Inflammatory macrophage (primary cell): ENCODE measurements at places on chromosomes 12 and 14.

GRCh38 chr14:28661171-28661772 lies 105.3 kb upstream of the FOXG1 start:
- DNase-seq = no peak

GRCh38 chr12:110039085-110039807 lies 9.1 kb downstream of the C12orf76 start:
- DNase-seq = no peak

- peak; percentile 27 for DNase-seq
These were observed 286.9 kb upstream of the PRKD1 start for GRCh38 chr14:30214461-30215090.

- no peak for DNase-seq
These were observed 37.6 kb downstream of the PLEKHG7 start for GRCh38 chr12:92740411-92740810.

DNA sequence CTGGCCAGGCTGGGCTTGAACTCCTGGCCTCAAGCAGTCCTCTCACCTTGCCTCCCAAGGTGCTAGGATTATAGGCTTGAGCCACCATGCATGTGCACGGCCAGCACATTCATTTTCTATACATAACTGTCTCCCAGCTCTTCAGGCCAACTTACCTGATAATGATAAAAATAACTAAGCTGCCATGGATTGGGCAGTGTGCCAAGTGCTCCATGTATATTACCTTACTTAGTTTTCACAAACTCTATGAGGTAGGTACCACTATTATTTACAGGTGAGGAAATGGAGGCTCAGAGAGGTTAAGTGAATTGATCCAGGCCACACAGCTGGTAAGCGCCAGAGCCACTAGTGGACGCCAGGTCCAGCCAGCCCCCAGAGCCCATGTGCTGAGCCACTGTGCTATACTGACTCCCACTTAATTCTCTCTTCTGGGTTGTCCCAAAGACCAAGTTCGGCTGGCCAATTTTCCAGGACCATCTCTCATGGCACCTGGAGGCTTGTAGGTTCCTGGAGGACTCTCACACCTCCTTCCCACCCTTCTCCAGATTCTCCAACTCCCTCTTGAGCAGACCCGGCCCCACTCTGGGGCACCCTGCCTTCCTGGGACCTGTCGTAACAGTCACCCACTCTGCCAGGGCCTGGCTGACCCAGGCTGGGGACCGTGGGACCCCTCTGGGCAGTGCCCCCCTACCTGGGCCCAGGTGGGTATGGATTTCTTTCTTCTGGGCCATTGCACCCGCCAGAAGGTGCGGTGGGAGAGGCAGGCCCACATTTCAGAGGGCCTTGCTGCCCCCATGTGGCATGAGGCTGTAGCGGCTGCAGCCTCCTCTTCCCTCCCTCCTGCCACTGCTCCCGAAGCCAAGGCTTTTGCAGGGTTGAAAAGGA lies 30.2 kb upstream of the CIPC start:
- peak; percentile 48 for DNase-seq

DNA sequence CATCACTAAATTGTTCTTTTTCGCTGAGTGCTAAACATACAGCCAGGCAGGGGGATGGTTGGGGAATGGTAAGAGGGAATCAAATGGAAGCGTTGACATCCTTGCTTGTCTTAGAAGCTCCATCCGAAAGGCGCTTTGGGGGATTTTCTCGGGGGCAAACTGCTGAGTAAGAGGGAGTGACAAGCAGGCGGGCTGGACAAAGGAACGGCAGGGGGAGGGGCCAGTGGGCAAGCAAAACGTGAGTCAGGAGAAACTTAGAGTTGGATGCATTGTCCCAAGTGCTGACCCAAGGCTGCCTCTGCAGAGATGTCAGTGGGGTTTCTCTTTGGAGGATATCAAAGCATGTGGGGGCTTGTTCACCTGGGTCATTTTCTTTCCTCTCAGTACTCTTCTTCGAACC lies 480.5 kb downstream of the VRK1 start:
- no peak for DNase-seq

- no peak for DNase-seq
These were observed 45.3 kb upstream of the ATP23 start for GRCh38 chr12:57896115-57896433.

GRCh38 chr14:92041203-92041602 lies 1.3 kb upstream of the TRIP11 start:
- DNase-seq = no peak

GRCh38 chr12:44875417-44875953 lies 630 bp downstream of the NELL2 start:
- DNase-seq = no peak

DNA sequence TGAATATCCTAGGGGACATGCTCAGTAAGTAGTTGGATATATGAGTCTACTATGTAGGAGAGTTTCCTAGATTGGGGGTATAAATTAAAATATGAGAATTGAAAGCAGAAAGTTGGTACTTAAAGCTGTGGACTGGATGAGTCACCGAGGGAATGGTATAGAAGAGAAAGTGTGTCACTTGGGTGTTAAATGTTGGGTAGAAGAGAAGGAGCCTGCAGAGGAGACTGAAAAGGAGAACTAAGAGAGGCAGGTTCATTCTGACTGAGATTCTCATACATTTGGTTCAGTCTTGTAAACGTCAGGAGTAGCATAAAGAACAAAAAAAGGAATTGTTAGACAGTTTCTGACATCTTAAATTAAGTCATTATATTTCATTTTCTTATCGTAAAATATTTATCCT lies 19.9 kb downstream of the LRRC9 start:
- DNase-seq = no peak

DNA sequence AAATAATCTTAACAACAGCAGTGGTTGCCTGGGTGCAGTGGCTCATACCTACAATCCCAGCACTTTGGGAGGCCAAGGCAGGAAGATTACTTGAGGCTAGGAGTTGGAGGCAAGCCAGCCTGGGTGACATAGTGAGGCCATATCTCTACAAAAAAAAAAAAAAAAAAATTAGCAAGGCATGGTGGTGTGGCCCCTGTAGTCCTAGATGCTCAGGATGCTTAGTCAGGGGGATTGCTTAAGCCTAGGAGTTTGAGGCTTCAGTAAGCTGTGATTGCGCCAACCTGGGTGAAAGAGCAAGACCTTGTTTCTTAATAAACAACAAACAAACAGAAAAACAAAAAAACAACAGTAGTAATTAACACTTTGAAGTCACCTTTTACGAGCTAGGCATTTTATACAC lies 642 bp upstream of the ACSM4 start:
- no peak for DNase-seq

- DNase-seq = no peak
These were observed 234.0 kb downstream of the SYT1 start for GRCh38 chr12:79098530-79098929.

GRCh38 chr12:79411791-79412190 lies 279.0 kb downstream of the PAWR start:
- DNase-seq = no peak

- DNase-seq = no peak
These were observed 72.3 kb downstream of the B4GALNT3 start for GRCh38 chr12:531951-532585.

GRCh38 chr14:72603639-72604038 lies 290.3 kb downstream of the DPF3 start:
- DNase-seq = no peak

DNA sequence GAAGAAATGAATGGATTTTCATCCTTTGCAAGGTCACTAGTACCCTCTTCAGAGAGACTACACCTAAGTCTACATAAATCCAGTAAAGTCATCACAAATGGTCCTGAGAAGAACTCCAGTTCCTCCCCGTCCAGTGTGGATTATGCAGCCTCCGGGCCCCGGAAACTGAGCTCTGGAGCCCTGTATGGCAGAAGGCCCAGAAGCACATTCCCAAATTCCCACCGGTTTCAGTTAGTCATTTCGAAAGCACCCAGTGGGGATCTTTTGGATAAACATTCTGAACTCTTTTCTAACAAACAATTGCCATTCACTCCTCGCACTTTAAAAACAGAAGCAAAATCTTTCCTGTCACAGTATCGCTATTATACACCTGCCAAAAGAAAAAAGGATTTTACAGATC lies 40.8 kb downstream of the SPATA7 start:
- no peak for DNase-seq

GRCh38 chr12:64192644-64193444 lies 29.3 kb downstream of the KICS2 start:
- no peak for DNase-seq

DNA sequence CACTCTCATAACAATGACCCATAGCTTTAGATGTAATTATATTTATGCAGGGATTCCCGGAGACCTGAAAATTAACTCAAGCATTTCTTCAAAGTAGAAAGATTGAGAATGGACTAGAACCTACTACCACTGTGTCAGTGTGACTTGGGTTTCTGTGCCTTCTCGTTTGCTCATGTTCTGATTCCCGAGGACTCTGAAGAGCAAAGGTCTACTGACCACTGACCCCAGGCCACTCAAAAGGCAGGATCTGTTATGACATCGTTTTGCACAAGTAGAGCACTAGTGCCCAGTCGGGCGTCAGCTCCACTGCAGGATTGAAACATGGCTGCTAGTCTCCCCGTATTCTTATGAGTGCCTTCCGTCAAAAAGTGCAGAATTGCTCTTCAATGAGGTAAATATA lies 53.8 kb upstream of the DHRS4 start:
- no peak for DNase-seq

DNA sequence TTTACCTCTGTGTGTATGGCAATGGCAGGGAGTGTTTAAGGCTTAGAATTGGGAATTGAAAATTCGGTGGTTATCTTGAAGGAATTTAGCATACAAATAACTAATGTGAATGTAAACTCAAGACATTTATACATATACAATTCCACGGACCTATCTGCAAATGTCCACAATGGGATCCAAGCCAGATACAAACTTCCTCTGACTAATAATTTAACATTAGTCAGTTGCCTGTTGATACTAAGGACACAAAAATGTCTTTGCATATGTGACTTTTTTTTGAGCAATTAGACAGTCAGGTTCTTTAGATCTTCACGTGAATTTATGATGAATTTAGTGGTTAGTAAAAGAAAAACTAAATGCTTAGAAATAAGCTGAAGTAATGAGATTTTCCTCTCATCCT lies 40.5 kb downstream of the ESR2 start:
- DNase-seq = no peak

DNA sequence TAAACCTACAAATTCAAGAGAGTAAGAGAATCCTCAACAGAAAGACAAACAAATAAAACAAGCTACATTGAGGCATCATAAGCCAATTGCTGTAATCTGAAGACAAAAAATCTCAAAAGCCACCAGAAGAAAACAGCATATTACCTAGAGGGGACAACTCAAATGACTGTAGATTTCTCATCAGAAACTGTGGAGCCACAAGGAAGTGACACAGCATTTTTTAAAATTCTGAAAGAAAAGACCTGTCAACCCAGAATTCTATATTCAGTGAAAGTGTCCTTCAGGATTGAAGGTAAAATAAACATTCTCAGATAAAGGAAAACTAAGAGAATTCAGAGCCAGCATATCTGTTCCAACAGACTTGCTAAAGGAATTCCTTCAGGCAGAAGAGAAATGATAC lies 147.8 kb upstream of the DHRS4 start:
- DNase-seq = no peak

DNA sequence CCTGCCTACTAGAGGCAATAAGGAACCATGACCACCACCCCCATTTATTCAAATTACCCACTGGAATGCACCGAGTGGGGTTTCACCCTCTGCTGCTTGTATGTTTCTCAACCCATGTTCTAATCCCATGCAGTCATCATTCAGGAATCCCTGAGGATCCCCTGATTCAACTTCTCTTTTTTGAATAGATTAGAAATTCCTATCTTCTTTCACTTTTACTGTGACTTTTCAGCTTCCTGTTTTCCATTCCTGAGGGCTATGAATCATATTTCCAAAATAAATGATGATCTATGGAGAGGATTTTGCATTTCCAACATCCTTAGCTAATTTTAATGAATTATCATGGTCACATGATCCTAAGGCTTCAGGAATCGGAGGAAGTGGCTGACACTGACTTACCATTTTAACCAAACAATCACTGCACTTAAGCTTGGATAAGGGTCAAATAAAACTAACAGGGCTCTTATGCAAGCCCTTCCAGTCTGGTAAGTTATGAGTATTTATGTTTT lies 19.4 kb upstream of the P2RX4 start:
- DNase-seq = peak; percentile 96

GRCh38 chr14:77542421-77543239 lies 44.0 kb upstream of the ISM2 start:
- DNase-seq = no peak

- no peak for DNase-seq
These were observed 122.3 kb upstream of the FBXO33 start for GRCh38 chr14:39554576-39554975.

DNA sequence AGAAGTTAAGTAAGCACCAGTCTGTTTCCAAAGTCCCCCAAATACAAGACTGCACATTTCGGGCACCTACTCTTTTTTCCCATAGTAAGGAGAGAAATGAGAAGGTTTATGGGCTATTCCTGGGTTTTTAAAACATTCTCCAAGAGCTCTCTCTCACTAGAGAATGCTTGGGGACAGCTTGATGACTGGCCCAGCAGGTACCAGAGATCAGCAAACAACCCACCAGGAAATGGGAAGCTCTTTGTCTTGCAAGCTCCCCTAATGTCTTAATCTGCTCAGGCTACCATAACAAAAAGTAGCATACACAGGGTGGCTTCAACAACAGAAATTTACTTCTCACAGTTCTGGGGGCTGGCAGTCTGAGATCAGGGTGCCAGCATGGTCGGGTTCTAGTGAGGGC lies 41.8 kb upstream of the CRY1 start:
- no peak for DNase-seq

DNA sequence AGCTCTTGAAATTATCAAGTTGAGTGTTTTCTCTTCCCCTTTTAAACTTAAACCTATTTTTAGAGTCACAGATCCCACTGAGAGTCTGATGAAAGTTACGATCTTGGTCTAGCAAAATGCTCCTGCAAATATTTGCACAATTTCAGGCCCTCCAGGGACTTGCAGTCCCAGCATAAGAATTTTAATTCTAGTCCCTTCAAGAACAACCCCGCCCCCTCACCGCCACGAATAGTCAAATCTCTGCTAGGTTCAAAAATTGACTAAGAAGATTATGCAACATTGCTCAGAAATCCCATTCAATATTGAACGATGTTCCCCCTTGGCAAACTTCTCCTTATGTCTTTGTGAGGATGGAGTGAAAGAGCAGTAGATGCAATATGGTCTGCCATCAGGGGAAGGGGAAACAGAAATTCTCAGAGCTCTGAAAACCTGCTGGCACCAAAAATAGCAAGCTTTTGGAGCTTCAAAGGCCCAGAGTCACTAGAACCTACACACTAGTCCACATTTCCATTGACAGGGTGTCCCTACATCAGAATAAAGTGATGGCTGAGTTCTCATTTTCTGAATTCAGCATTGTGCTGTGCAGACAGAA lies 127.5 kb upstream of the CCDC175 start:
- peak; percentile 0 for DNase-seq

DNA sequence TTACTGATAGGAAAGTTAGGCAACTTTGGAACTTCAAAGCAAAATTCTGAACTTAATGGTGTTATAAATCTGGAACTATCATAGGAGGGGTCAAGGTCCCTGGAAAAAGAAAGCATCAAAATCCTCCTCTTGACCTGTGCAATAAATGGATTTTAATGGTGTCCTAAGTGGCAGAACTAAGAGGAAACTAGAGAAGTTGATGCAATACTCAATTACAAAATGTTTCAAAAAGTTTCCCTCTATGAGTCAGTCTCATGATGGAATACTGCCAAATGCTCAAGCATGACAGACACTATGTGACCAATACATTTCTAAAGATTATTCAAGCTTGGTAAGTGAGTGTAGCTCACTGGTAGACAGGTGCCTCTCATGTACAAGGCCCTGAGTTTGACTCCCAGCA lies 47.7 kb upstream of the ERGIC2 start:
- peak; percentile 97 for DNase-seq

GRCh38 chr12:11719678-11720099 lies 70.2 kb downstream of the ETV6 start:
- DNase-seq = peak; percentile 97

- no peak for DNase-seq
These were observed 867 bp downstream of the C12orf42 start for GRCh38 chr12:103494734-103495468.
